ENCODE measurements at places on chromosomes 4 and X.

DNA sequence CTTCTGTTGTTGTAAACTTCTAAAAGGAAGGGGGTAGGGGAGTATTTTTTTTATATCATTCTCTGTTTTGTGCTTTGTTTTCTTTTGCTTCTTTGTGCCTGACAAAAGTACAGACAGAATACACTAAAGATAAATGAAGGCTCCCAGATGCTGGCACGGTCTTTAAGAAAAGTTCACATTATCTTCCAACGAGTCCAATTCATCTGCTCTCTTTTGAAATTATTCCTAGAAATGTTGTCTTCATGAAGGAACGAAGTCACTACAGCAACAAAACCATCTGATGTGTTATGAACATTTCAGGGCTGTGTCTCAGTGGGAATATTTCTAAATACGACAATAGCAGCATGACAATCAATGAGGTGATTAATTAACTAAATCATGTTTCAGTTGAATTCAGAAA, 813.8 kb upstream of the HTR2C start:
- DNase-seq = no peak

- DNase-seq = no peak
Observed at GRCh38 chrX:116872931-116873330, 410.2 kb upstream of the CT83 start.

GRCh38 chr4:180721356-180721755, 1521.8 kb upstream of the TENM3 start:
- no peak for DNase-seq

- no peak for DNase-seq
Observed at GRCh38 chr4:147831551-147832171, 99.8 kb downstream of the ARHGAP10 start.

- DNase-seq = no peak
Observed at GRCh38 chrX:132444936-132445335, 43.9 kb downstream of the MBNL3 start.

- no peak for DNase-seq
Observed at GRCh38 chr4:101357751-101358150, 10.4 kb upstream of the PPP3CA start.

- DNase-seq = peak; percentile 18
Observed at GRCh38 chr4:169619518-169619957, 840 bp upstream of the CLCN3 start.

- DNase-seq = peak; percentile 31
Observed at GRCh38 chr4:40301603-40302002, 33.5 kb upstream of the CHRNA9 start.
